ENCODE measurements at places on chromosomes 16 and 17. TPM values are rescaled to one million over a fixed set of nuclear protein-coding genes. Genes with fewer than 3 reads are reported as not detected.

GRCh38 chr16:54657058-54657708 is 273.5 kb upstream of the IRX5 start:
- peaks cover 4% of the 10 kb centered on the region for H3K36me3 ChIP-seq
- H3K4me3 ChIP-seq = no peak overlapping the region
- H3K4me1 ChIP-seq = peaks cover 10% of the 10 kb centered on the region
- no peak for DNase-seq
- H3K27ac ChIP-seq = no peak overlapping the region

DNA sequence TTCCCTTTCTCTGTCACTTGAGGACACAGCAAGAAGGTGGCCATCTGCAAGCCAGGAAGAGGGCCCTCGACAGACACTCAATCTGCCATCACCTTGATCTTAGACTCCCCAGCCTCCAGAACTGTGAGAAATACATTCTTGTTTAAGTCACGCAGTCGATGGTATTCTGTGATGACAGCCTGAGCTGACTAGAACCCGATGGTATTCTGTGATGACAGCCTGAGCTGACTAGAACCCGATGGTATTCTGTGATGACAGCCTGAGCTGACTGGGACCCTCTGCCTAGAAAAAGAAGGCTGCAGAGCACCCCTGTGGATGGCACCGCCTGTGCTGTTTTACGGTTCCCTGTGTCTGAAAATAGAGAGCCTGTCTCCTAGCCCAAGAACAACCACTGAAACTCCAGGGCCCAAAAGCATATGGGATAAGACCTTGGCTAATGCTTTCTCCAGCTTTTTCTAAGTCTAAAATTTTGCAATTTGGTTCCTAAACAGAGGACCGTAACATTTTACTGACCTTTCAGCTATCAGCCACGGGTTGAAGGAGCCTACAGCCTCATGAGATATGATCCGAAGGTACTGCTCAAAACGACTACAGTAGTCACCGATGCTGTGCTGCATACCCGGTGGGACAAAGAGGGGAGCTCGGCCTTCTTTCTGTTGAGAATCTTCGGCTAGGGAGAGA is 33.1 kb upstream of the PITPNM3 start:
- DNase-seq = no peak
- H3K36me3 ChIP-seq = peaks cover 16% of the 10 kb centered on the region
- no peaks in the 10 kb centered on the region for H3K4me1 ChIP-seq
- no peaks in the 10 kb centered on the region for H3K27me3 ChIP-seq
- H3K4me3 ChIP-seq = no peak overlapping the region
- H3K27ac ChIP-seq = no peak overlapping the region

DNA sequence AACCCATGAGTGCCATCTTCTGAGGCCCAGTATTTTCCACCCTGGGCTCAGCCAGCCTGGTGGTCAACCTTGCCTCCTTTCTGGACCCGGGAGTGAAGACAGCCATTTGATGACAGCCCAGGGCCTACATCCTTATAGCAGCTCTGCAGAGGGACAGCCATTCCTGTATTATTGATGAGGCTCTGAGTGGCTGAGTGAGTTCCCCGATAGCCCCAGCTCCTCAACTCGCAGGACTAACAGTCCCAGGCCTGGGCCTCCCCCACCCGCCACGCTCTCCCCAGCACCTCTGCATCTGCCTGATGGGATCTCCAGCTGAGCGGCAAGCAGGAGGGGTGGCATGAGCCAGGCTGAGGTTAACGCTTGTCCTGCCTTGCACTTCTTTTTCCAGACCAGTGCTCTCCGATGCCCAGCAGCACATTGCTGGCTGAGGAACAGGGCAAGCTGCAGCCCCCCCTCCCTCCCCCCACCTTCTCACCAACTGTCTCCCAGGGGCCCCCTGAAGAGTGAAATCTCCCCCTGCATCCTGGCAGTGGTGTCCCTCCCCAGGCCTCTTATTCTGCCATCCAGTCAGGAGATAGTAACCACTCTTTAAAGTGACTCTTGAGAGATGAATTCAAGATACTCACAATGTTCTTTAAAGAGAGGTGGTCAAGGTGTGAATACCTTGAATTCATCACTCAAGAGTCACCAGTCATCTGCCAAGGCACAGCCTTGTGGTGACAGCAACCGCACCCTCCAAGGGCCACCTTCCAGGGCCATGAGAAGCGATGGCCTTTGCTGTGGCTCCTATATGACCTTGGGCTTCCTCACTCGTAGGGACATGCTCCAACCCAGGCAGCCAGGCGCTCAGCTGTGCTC is 23.5 kb downstream of the CACNG5 start:
- no peak overlapping the region for H3K27ac ChIP-seq
- no peak overlapping the region for H3K4me3 ChIP-seq
- peaks cover 6% of the 10 kb centered on the region for H3K27me3 ChIP-seq
- DNase-seq = no peak
- peaks cover 17% of the 10 kb centered on the region for H3K36me3 ChIP-seq

SLC13A2 gene
- total RNA-seq = not detected

USH1G gene
- 0.12 TPM for total RNA-seq

DNA sequence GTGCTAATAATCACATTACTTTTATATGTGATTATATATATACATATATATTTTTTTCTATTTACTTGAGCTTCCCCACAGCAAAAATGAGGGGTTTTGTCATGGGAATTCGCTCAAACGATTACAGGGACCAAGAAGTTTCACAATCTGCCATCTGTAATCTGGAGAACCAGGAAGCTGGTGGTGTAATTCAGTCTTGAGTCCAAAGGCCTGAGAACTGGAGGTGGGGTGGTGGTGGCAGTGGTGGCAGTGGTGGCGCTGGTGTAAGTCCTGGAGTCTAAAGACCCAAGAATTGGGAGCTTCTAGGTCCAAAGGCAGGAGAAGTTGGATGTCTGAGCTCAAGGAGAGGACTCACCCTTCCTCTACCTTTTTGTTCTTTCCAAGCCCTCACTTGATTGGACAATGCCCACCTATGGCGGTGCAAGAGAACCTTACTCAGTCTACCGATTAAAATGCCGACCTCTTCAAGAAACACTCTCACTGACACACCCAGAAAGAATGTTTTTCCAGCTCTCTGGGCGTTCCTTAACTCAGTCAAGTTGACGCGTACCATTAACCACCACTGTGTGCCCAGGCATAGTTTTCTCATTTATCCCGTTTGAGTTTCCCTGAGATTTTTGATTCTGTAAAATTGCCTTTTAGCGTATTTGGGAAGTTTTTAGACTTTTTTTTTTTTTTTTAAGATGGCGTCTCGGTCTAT is 31.9 kb downstream of the POLR2A start:
- H3K27me3 ChIP-seq = no peaks in the 10 kb centered on the region
- H3K4me1 ChIP-seq = no peaks in the 10 kb centered on the region
- DNase-seq = no peak
- H3K36me3 ChIP-seq = no peaks in the 10 kb centered on the region
- no peak overlapping the region for H3K4me3 ChIP-seq

ZG16 gene
- not detected for total RNA-seq

GRCh38 chr17:70797166-70797565 is 627.8 kb downstream of the KCNJ2 start:
- no peaks in the 10 kb centered on the region for H3K36me3 ChIP-seq
- no peak overlapping the region for H3K27ac ChIP-seq
- H3K4me3 ChIP-seq = no peak overlapping the region
- no peak for DNase-seq
- no peaks in the 10 kb centered on the region for H3K27me3 ChIP-seq

GRCh38 chr17:28926786-28927185 is 23.9 kb upstream of the DHRS13 start:
- H3K27me3 ChIP-seq = no peaks in the 10 kb centered on the region
- no peak for DNase-seq
- peaks cover 5% of the 10 kb centered on the region for H3K4me1 ChIP-seq
- no peak overlapping the region for H3K4me3 ChIP-seq
- no peaks in the 10 kb centered on the region for H3K36me3 ChIP-seq

ST3GAL2 gene
- 134 TPM for total RNA-seq

CNTNAP4 gene
- total RNA-seq = 1.2 TPM

HLF gene
- 0.32 TPM for total RNA-seq

CDH15 gene
- total RNA-seq = 12.6 TPM
